ENCODE measurements at places on chromosomes 12 and 14.

GRCh38 chr12:120739031-120739762, 13.6 kb downstream of the ACADS start:
- no peak for DNase-seq

DNA sequence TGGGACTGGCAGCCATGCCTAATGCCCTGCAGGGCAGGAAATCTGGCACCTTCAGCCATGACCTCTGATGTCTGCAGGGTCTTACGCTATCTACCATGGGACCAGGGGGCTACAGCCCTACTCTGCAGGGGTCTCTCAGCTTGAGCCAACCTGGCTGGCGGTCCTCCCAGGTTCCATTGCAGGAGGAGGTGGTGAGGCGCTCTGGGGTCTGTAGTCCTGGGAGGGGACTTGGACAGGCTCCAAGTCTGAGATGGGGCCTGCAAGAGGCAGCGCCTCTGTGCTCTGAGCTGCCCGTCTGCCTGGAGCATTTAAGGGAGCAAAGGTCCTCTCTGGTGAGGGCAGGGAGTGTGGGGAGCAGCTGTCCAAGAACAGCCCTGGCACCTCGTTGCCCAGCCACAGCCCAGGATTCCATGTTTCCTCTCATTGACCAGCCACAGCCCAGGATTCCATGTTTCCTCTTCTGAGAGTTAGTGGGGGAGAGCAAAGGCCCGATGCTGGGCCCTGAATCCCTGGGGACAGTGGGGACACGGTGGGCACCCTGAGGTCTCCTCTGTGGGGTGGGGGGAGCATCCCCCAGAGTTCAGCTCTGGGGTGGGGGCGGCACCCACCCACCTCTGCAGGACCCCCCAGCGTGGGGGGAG, 655 bp downstream of the PLD4 start:
- no peak for DNase-seq

GRCh38 chr14:72916174-72916573, 10.1 kb upstream of the DCAF4 start:
- DNase-seq: no peak

GRCh38 chr14:98871796-98872195, 400.2 kb downstream of the BCL11B start:
- no peak for DNase-seq

DNA sequence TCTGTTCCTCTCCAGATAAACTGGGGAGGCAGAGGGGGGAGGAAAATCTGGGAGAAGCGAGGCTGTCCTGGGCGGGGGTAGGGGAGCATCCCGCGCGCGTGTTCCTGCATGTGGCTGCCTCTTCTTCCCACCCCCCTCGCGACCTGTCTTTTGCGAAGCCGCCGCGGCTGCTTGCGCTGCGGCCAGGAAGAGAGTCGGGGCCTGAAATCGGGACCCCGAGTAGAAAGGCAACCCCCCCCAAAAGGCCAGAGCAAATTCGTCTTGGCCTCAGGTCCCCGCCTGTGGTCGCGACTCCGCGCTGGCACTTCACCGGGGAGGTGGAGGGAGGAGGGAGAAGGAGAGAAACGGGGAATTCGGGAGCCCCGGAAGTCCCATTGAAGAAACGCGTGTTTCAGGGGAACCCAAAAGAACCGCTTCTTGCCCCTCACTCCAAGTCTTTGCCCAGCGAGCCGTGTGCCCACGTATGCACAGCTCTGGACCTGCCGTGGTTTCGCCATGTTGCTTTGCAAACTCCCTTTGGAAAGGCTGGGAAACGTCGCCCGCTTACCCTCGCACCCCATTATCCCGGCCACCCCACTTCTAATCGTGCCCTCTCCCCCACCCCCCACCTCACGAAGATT, 944 bp downstream of the CCND2 start:
- no peak for DNase-seq

DNA sequence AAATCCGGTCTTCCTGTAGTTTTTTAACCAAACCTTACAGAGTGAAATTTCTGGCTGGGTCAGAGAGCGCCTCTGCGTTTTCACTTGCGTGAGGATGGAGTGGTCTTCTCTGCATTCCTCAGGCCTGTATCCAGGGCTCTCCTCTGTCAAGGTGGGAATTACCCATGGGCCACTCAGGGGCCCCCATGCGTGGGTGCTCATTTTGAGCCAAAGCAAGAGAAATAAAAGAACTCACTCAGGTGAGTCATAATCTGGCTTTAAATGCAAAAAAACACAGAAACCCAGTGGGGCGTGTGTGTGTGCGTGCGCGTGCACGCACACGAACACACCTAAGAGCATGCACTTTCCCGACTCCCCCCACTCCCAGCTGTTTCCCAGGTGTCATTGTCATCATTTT, 104.0 kb upstream of the PWP1 start:
- no peak for DNase-seq

- peak; percentile 72 for DNase-seq
These were observed 297.2 kb downstream of the FBXL14 start for GRCh38 chr12:1297206-1297605.

Measured in AG09309 (cell line).